Fibroblast of the conjunctiva (primary cell): ENCODE measurements at places on chromosomes 13 and 19.

- no peak for DNase-seq
Observed at GRCh38 chr19:5305163-5305562, 35.4 kb downstream of the PTPRS start.

- DNase-seq = no peak
Observed at GRCh38 chr19:54254195-54254906, 2.7 kb downstream of the LILRB5 start.

- DNase-seq = no peak
Observed at GRCh38 chr13:47480951-47481350, 520.1 kb downstream of the SUCLA2 start.

DNA sequence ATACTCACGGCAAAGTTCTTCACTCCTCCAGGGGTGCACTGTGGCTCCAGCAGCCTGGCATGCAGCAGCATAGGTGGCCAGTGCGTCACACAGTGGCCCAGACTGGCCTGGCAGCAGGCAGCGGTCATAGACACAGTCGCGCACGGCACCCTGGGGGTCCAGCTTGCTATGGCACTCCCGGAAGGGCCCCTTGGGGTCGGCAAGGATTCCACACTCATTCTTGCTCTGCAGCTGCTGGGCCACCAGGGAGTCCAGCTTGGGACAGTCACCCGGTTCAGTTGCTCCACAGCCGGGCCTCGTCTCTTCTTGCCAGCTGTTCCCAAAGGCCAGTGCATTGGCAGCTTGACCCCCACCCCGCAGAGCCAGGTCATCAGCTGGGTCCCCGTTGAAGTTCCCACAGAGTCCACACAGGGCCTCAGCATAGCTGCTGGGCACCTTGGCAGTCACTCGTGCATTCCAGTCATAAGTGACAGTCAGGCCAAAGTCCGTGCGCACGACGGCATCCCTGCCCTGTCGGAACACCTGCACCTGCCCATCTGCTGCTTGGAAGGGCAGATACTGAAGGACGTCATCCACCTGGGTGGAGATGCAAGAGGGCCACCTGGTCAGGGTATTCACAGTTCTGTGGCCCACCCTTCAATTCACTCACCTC, 20.6 kb downstream of the FCGBP start:
- no peak for DNase-seq

DNA sequence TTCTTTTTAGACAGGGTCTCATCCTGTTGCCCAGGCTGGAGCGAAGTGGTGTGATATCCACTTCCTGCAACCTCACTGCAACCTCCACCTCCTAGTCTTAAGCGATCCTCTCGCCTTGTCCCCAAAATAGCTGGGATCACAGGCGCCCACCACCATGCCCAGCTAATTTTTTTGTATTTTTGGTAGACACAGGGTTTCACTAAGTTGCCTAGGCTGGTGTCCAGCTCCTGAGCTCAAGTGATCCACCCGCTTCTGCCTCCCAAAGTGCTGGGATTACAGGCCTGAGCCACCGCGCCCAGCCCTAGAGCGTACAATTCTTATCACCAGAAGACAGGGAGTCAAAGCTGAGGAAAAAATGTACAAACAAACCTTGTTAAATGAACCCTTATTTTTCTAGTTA, 4.5 kb upstream of the ELOF1 start:
- no peak for DNase-seq

DNA sequence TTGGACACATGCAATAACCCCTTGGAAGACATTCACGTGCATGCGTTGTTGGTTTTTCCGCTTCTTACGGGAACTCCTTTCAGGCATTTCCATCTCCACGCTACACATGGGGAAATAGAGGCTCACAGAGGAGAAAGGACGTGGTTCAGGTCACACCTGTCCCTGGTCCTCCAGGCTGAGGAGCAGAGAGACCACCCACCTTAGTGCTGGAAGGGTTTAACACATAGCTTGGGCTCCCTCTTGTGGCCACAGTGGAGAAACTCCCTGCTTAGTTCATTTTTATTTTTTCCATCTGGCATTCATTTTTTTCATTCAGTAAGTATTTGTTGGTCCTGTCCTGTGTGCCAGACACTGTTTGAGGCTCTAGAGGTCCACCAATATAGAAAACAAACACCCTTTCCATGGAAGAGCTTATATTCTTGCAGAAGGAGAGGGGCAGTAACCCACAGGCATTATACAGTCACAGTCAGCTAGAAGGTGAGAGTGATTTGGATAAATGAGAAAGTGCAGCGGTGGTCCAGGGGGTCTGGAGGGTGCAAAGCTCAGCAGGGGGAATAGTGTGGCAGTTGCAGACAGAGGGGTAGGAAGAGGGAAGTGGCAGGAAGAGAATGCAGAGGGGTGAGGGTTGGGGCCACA, 24.2 kb upstream of the TTYH1 start:
- DNase-seq = peak; percentile 60

DNA sequence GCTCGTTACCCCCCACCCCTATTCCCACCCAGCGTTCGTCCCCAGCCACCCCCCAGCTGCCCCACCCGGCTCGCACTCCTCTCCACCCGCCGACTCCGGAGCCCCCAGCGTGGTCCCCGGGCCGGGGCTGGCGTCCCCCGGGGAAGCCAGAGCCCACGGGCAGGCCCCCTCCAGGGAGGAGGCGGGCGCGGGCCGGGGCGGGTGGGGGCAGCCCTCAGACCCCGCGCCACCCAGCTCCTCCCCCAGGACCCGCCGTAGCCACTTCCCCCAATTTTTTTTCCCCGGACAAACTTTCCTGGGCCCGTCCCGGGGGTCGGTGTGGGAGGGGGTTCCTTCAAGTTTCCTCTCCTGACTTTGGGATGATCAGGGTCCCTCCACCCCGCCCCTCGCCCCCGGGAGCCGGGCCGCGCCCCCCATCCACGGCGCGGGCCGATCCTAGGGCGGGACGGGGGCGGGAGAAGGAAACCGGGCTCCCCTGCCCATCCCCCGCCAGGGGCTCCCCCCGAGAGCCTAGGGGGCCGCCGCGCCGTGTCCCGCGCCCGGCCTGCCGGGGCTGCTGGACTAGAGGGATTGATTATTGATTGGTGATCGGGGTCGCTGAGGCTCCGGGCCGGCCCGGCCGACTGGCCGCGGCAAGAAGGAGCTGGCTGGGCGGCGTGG, 927 bp upstream of the TSHZ3 start:
- no peak for DNase-seq
